ENCODE measurements at places on chromosomes 2 and 18. TPM values are rescaled to one million over a fixed set of nuclear protein-coding genes. Genes with fewer than 3 reads are reported as not detected.

- no peak for DNase-seq
Measured at GRCh38 chr2:108920686-108921085, 68.3 kb downstream of the EDAR start.

DNA sequence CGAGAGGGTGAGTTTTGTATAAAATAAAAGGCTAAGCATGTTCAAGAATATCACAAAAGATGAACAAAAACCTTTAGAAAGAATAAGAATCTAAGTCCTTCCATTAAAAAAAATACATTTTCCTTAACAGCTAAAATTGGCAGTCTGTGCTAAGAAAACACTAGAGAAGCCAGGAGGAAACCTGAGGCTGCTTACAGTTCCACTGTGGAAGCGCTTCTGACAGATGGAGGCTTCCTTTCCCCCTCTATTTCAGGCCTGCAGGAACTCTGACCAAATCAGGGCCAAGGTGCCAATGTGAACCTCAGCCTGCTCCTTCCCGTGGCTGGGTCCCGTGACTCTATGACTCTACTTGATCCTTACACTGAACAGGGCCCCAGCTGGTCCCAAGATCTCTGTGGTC is 108.1 kb upstream of the ARHGAP28 start:
- DNase-seq = no peak

- DNase-seq = no peak
Measured at GRCh38 chr2:84102274-84102673, 356.8 kb downstream of the SUCLG1 start.

- DNase-seq = no peak
Measured at GRCh38 chr2:185227391-185227790, 511.2 kb upstream of the FSIP2 start.

GRCh38 chr2:206083602-206084438 is 2.2 kb downstream of the INO80D start:
- DNase-seq = no peak

GRCh38 chr18:23934252-23934651 is 80.3 kb upstream of the TTC39C start:
- no peak for DNase-seq

DNA sequence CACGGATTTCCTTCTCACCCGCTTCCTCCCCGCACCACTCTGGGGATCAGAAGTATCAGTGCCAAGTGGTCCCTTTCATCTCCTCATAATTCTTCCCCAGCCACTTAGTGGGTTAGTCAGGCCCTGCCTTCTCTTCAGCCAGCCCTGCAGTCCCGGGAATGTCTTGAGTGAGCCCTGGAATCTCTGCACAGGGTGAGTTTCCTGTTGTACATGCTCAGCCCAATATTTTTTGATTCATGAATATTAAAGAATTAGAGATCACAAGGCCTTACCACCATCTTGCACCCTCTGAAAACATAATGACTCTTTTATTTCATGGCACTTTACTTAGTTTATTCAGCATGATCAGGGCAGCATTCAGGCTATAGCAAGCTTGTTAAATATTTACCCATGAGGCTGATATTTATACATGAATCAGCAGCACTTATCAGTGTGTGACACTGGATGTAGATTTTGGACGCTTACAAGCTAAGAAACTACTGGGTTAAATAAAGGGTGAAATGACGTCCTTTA is 159.4 kb upstream of the FOSL2 start:
- DNase-seq = peak; percentile 44

GRCh38 chr2:219737270-219737691 is 109.9 kb downstream of the SLC4A3 start:
- peak; percentile 69 for DNase-seq

DNA sequence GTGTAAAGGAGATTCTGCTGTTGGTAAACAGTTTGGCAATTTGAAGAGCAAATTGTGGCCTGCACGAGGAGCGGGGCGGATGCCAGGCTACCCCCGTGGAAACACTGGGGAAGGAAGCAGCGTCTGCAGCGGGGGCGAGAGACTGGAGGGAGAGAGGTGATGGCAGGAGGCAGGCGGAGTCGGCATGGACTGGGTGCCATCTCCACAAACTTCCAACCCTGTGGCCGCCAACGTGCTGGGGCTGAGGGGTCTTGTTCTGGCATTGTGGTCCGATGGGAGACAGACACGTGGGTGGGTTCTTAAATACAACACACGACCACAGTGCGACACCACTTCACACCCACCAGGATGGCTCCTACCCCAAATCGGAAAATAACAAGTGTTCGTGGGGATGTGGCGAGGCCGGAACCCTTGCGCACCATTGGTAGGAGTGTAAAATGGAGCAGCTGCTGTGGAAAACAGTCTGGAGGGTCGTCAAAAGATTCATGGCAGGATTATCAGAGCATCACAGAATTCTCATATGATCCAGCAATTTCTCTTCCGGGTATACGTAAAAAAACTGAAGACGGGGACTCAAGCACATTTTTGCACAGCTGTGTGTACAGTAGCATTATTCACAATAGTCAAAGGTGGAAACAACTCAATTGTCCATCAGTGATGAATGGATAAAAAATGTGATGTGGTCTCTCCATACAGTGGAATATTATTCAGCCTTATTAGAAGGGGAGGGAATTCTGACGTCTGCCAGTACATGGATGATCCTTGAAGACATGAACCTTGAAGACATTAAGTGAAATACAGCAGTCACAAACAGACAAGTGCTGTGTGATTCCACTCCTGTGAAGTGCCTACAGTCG is 82.4 kb upstream of the HPCAL1 start:
- DNase-seq = no peak

DNA sequence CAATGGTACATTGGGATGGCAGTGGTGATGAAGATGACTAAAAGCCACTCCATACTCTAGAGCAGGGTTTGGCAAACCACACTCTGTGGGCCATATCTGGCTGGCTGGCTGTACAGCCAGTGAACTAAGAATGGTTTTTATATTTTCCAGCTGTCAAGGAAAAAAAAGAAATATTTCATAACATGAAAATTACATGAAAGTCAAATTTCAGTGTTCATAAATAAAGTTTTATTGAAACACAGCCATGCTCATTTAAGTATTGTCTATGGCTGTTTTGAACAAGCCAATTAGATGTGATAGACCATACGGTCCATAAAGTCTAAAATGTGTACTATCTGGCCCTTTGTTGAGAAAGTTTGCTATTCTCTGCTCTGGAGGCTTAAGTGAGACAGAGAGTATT is 1.5 kb downstream of the TTC21B start:
- no peak for DNase-seq

DNA sequence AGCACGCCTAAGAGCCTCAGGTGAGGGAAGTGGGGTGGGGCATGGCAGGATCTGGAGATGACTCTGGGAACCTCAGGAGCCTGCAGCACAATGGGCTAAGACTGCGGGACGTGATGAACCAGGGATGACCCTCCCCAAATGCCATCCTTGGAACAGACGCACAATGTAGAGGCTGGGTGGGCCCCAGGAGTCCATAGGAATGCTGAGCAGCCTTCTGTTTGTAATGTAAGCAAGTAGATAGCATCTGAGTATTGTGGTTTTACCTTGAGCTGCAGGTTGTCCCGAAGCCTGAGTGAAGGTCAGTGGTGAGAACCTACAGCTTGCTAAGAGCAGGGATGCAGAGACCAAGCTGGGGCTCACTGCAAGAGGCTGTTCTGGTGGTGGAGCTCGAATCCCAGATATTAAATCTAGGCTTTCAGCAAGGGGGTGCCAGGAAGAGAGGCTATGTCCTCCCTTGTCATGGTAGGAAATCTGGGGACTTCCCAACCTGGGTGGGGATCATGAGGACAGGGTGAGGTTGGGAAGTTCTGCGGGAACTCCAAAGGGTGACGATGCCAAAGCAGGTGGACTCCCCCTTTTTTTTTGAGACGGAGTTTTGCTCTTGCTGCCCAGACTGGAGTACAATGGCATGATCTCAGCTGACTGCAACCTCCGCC is 5.8 kb downstream of the SCTR start:
- DNase-seq = no peak

DNA sequence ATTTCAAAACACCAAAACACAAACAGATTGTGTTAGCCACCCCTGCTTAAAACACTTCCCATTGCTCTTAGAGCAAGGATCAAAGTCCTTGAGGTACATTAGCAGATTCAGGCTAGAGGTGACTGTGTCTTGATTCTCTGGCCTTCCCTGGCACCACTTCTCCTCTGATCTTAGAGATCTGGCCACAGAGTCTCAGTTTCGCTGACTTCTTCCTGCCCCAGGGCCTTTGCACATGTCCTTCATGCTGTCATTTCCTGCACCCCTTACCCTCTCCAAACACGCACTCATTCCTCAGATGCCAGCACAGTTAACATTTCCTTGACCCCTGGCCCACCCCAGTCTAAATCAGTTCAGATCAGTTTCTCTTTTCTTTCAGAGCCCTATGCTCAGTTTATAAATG is 16.9 kb downstream of the CXCR4 start:
- DNase-seq = no peak

DNA sequence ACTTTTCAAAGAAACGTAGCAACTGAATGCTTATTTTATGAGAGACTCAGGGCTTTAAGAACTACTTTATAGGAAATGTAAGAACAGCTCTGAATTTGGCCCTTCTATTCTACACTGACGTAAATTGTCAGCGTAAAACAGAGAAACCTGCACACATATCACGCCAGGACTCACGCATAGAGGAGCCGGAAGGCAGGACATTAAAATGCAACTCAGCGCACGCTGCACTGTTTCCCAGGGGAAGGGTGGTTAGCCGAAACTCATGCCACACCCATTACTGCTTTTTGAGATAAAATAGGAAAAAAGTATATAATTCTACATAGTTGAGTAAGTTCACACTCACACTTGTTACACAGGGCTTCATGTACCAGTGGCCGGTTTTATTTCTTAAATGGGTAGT is 7.4 kb downstream of the TUBB6 start:
- DNase-seq = no peak

DNA sequence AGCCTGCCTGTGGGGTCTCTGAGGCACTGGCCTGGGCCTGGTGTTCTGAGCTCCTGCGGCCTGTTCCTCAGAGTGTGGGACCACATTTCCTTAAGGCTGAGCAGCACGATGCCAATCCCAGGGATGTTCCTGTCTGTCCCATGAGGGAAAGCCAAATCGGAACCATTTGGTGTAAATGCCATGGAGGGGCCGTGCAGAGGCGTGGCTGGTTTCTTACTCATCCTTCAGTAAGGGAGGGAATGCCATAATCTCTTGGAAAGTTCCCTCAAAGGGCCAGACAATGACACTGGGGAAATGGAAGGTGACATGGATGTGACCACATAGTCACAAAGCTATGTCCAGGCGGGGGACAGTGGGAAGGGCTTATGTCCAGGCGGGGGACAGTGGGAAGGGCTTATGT is 14.4 kb upstream of the PTMA start:
- DNase-seq = no peak

DNA sequence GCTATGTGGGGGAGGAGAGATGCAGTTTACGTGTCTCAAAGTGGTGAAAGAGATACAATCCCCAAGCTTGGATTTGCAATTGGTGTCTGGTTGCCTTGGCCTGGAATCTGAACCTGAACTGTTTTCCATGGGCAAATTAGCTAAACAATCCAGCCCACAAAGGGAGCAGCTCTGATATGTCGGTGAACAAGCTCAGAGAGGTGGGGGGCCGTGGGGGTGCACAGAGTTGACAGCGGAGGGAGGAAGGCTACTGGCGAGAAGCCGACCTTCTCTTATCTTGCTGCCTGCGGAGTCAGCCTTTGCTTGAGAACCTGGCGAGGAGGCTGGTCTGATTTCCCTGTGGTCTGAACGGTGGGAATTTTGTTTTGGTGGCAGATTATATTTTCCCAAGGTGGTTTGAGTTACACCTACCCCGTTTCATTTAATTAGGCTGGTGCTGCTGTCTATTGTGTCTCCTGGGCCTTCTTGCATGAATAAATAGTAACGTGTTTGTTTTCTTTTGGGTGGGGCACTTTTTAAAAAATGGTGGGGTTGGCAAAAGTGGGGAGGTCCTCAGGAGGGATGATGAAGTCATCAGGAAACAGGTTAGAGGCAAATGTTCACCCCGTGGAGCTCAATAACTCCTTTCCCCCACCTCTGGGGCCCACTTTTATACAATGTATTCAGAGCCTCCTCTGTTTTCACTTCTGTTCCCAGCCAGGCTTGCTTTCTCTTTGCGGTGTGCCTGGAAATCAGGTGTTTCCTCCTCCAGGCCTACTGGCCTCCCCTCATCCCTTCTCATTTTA is 80.9 kb upstream of the IGFBP5 start:
- DNase-seq = peak; percentile 52

DNA sequence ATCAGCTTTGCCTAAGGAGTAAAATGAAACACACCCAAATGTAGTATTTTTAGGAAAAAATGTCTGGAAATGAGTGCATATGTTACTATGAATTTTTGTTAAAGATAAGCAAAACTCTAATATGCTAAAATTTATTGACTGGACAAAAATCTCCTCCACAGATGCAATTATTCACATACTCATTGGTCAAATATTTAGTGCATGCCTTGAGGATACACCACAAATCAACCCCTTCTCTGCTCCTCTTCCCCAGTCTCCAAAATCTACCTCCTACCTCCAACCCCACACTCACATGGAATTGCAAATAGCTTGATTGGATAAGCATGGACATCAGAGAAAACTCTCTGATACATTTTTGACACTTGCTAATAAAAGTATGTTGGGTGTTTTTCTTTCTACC is 95.6 kb upstream of the CDC42EP3 start:
- DNase-seq = no peak

- DNase-seq = no peak
Measured at GRCh38 chr2:217834057-217834620, 168.7 kb downstream of the TNS1 start.

DNA sequence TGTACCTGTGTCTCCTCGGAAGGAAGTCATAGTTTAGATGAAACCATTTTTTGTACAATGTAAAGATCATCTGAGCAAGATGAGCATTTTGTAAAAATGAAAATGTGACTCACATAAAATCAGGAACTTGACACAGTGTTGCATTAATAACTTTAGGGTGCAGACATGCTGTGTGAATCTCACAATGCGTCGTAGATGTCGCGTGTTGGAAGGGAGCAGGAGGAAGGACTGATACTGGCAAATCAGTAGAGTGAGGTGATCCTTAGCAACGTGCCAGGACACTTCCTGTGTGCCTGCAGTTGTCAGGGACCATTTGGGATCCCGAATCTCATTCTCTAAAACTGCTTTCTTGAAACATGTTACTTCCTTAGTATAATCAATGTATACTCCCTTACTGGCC is 103.1 kb downstream of the SH3BP4 start:
- DNase-seq = no peak

DNA sequence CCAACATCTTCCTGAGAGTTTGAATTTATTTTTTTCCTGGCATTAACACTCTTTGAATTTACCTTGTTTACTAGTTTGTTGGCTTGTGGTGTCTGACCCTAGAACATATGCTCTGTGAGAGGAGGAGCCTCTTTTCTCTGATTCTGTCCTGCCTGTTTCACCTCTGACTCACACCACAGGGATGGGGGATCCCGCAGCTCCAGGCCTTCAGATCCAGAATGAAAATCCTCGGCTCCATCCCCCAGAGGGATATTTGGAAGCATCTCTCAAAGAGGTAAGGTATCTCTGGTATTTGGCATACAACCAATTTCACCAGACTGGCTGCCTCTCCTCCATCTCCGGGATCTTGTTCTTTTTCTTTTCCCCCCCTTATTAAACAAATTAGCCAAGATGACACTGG is 104.7 kb downstream of the GPR39 start:
- DNase-seq = no peak

Gene GKN1
- not detected for polyA plus RNA-seq

Gene PTPN18
- polyA plus RNA-seq = 37.0 TPM

Gene MAP2
- polyA plus RNA-seq = 28.4 TPM

Gene BCL11A
- 15.1 TPM for polyA plus RNA-seq

Gene FTCDNL1
- polyA plus RNA-seq = 1.5 TPM

Gene SH3BP4
- 37.7 TPM for polyA plus RNA-seq

Gene MAPK4
- 8.8 TPM for polyA plus RNA-seq
